Activated T-helper 9 cell treated with anti-CD3 and anti-CD28 coated beads, Interleukin-2, amount 50 U/mL, for 16 hours (primary cell): ENCODE measurements at places on chromosomes 12 and 14.

GRCh38 chr14:22122829-22123560, 449.4 kb upstream of the OR4E1 start:
- DNase-seq: no peak

GRCh38 chr12:28963554-28963953, 185.5 kb upstream of the FAR2 start:
- no peak for DNase-seq

DNA sequence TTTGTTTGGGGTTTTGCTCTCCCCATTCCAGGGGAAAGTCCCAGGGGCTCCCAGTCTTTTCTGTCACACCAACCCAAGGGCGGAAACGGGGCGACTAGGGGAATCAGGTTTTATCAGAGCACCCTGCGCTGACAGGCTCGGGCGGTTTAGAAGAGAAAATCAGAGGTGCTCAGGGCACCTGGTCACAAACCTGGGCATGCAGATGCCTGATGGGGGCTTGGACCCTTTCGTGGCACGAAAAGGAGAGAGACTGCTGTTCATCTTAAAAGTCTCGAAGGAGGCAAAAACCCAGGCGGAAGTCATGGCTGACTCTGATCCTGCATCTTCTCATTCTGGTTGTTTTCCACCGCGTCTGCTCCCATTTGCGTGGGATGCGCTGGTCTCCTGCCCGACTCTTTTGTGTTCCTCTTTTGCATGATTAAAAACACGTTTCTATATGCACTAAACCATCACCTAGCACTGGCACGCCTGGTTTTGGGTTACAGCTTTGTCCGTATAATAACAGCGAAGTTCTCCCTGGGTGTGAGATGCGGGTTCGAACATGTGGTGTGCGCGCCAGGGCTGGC, 13.2 kb downstream of the OTX2 start:
- no peak for DNase-seq

DNA sequence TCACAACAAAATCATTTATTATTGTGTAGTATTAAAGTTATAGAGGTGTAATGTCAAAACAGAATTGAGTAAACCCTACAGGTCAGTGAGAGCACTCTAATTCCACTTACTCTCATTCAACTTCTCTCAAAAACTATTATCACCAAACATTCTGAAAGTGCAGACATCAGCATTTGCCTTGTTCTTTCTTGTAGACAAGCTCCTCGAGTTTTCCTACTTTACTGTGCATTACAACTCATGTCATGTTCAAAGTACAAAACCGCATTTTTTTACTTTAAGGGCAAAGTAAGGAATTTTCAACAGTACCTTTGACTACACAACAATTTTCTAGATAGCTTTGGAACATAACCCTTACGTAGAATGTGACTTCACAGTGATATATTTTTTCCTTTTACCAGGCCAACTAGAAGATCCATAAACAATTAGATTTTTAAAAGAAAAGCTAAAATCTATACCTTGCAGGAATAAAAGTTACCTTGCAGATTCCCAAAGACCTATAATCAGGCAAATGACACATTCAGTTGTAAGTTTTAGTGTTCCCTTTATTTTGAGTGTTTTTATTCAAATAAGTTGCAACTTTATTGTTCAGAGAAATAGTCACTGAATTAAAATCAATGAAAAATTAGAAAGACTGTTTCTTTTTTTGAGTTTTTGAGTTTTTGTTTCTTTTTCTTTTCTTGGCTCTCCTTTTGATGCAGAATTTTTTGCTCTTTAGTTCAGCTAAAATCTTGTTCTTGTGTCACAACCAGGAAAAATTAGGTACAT, 12.7 kb upstream of the USP15 start:
- DNase-seq: no peak

DNA sequence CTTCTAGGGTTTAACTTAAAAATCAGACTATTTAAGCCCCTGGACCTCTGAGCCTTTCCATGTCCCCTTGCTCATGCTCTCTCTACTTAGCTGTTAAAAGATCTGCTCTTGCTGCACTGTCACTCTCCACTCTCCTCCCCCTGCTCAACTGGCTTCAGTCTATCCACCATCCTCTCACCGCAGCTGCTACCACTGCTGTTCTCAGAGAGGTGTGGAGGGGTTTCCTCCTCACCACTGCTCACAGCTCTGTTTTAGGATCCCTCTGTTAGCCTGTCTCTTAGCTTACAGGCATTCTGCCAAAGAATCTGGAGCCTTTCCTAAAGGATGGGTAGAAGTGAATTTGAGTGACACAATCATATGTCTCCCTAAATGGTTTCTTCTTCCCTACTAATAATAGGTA, 43.7 kb upstream of the ATP2B1 start:
- DNase-seq: no peak

GRCh38 chr12:3420693-3421092, 70.3 kb upstream of the PRMT8 start:
- DNase-seq: no peak

DNA sequence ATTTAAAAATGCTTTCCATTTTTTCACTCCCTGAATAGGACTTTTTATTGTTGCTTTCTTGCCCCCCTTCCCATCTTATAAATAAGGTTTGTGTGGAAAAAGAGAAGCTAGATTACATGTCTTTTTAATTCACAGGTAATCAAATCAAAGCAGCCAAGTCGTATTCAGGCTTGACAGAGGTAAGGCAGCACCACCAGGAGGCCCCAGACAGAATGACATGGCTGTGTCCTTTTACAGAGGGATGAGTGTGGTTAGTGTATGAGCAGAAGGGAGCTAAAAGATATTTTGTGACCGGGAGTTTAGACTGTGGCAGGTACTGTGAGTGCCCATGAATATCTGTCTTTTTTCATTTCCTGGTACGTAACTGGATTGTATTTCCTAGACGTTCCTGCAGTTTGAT, 596.1 kb downstream of the ETNK1 start:
- no peak for DNase-seq
